Upper lobe of right lung (tissue), 1 donor: ENCODE measurements at places on chromosomes 6 and 20. TPM values are rescaled to one million over a fixed set of nuclear protein-coding genes. Genes with fewer than 3 reads are reported as not detected.
A peak's percentile ranks its signal among the peaks of the same experiment; 100 is the strongest.

DNA sequence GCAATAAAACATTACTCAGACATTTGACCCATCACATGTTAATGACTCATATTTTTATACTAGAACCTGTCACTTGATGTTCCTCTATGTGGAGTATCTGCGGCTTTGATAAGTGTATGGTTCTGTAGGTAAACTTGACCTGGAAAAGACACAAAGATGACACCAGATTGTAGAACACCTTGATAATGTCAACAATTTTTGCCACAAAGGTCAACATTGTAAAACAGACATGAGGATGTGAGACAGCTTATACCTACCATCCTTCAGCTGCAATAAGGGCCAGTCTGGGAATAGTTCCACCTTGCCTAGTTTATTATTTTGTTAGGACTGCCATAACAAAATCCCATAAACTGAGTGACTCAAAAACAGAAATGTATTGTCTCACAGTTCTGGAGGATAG, 202.4 kb downstream of the LMBRD1 start:
- no peaks in the 10 kb centered on the region for H3K27me3 ChIP-seq
- H3K4me3 ChIP-seq: no peak overlapping the region
- H3K4me1 ChIP-seq: no peaks in the 10 kb centered on the region
- no peak overlapping the region for H3K27ac ChIP-seq
- no peaks in the 10 kb centered on the region for H3K36me3 ChIP-seq

DNA sequence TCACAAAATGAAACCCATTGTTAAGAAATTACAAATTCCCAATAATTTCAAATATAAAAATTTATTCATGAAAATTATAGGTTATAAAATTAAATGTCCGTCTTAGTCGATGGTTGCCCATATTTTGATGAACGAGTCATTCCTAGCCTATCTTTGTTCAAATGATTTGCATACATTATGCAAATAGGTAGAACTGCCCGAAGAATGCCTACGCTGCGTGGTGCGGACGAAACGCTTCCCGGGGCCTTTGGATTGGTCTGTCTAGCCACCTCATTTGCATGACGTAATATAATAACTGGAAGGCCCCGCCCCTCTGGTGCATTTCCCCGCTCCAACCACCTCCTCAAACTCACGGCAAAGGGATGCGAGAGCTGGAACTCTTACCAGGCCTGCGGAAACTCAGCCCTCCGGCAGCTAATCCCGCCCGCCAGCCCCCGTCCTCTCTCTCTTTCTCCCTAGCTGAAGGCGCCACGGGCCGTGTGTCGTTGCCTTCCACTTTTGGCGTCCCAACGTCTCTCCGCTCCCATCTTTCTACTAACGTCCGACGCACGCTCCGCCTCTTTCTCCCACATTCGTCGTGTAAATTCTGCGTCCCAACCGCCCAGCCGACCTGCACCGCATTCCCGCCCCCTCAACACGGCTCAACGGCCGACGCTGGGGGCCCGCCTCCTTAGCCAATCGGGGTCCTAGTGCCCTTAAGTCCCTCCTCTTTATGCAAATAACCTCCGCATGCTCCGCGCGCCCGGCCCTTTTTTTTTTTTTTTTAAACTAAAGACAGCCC, 520 bp upstream of the PRRC2A start:
- peak overlapping the region; percentile 97 for H3K27ac ChIP-seq
- peaks cover 18% of the 10 kb centered on the region for H3K36me3 ChIP-seq
- peak overlapping the region; percentile 76 for H3K4me3 ChIP-seq
- peak; percentile 99 for DNase-seq

DNA sequence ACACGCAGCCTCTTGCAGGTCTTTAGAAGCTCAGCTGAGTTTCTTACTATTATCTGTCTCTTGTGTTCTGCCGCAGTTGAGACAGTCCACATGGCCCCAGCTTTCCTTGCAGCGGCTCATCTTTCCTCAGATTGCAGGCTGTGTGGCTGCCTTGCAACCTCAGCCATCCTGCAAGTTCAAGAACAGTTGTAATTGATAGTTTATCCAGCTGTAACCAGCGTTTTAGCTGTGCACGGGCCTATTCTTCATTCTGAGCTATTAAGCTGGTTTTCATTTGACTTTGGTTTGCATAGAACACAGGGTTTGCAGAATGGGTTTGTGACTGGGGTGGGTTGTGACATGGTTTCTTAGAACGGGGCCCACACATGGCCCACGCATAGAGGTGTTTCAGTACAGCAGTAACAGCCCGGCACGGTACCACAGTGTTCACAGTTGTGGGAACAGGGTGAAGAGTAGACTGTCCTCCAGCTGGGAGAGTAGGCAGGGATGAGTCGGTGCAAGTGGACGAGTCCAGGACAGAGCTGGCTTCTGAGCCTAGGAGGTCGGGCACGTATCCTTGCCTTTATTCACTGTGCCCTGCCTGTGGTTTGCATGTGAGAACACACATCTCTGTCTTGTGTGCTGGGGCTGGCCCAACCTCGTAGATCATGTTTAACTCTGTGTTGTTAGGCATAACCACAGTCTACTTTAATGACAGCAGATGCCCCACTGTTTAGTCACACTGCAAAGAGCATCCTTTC, 89.2 kb downstream of the RPP40 start:
- no peaks in the 10 kb centered on the region for H3K27me3 ChIP-seq
- no peak overlapping the region for H3K27ac ChIP-seq
- H3K4me3 ChIP-seq: no peak overlapping the region
- peaks cover 5% of the 10 kb centered on the region for H3K4me1 ChIP-seq
- no peak for DNase-seq
- H3K36me3 ChIP-seq: no peaks in the 10 kb centered on the region

- no peaks in the 10 kb centered on the region for H3K36me3 ChIP-seq
- no peak overlapping the region for H3K4me3 ChIP-seq
- DNase-seq: no peak
- peaks cover 12% of the 10 kb centered on the region for H3K27me3 ChIP-seq
- no peak overlapping the region for H3K27ac ChIP-seq
These were observed 92.1 kb downstream of the CDH26 start for GRCh38 chr20:60050193-60050947.

- H3K27me3 ChIP-seq: no peaks in the 10 kb centered on the region
- peaks cover 77% of the 10 kb centered on the region for H3K36me3 ChIP-seq
- no peak overlapping the region for H3K27ac ChIP-seq
These were observed 27.2 kb downstream of the GSS start for GRCh38 chr20:34928411-34928810.

Gene ERVFRD-1
- 0.55 TPM for total RNA-seq

- H3K27me3 ChIP-seq: no peaks in the 10 kb centered on the region
- H3K36me3 ChIP-seq: peaks cover 11% of the 10 kb centered on the region
- DNase-seq: no peak
- peaks cover 24% of the 10 kb centered on the region for H3K4me1 ChIP-seq
- no peak overlapping the region for H3K4me3 ChIP-seq
These were observed 34.1 kb upstream of the TBC1D7 start for GRCh38 chr6:13362412-13362811.

- H3K27me3 ChIP-seq: no peaks in the 10 kb centered on the region
- no peak for DNase-seq
- H3K36me3 ChIP-seq: no peaks in the 10 kb centered on the region
These were observed 959.0 kb upstream of the FLRT3 start for GRCh38 chr20:15296422-15296821.

DNA sequence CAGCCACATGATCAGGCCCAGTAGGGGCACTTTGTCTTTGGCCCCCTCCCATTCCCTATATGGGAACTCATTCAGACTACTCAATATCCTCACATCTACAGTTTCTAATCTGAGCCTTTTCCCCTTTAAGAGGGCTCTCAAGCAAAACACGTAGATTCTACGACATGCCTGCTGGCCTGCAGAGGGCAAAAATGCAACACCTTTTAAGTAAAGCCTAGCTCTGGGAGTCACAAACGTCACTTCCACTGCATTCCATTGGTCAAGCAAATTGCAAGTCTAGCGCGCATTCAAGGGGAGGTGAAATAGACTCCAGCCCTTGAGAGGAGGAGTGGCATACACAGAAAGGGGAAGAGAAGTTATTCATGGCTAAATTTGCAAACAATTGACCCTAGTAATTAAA, 70.6 kb downstream of the CDC40 start:
- H3K27me3 ChIP-seq: no peaks in the 10 kb centered on the region
- no peaks in the 10 kb centered on the region for H3K36me3 ChIP-seq
- no peaks in the 10 kb centered on the region for H3K4me1 ChIP-seq
- H3K4me3 ChIP-seq: no peak overlapping the region
- DNase-seq: no peak

DNA sequence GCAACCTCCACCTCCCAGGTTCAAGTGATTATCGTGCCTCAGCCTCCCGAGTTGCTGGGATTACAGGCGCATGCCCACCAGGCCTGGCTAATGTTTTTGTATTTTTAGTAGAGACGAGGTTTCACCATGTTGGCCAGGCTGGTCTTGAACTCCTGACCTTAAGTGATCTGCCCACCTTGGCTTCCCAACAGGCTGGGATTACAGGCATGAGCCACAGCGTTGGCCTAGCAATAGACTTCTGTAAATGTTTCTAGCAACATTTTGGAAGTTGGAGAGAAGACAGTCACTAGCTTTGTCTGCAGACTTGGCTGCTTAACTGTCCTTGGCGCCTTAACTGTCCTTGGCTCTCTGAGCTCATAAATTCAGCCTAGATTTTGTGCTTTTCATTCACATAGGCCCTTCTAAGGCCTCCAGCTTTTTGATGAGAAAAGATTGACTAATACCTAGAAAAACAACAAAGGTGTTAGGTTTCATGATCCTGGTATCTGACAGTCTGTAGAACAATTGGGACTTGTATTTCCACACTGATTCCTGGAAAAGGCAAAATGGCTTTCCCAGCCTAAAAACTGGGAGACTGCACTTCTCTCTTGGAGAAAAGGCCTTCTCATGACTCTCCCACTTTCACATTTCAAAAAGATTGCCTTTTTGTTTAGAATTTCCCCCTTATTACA, 49.7 kb downstream of the OR2B2 start:
- peaks cover under 1% of the 10 kb centered on the region for H3K27me3 ChIP-seq
- DNase-seq: no peak
- no peak overlapping the region for H3K4me3 ChIP-seq
- H3K4me1 ChIP-seq: peaks cover 19% of the 10 kb centered on the region
- no peak overlapping the region for H3K27ac ChIP-seq
- H3K36me3 ChIP-seq: no peaks in the 10 kb centered on the region

Gene ZFAND3
- 69.1 TPM for total RNA-seq

Gene ZNF341
- 4.8 TPM for total RNA-seq

- H3K36me3 ChIP-seq: peaks cover 71% of the 10 kb centered on the region
- no peak overlapping the region for H3K4me3 ChIP-seq
- H3K4me1 ChIP-seq: peaks cover 4% of the 10 kb centered on the region
These were observed 84.2 kb downstream of the TCP11 start for GRCh38 chr6:35056952-35057351.

- no peaks in the 10 kb centered on the region for H3K36me3 ChIP-seq
- no peaks in the 10 kb centered on the region for H3K4me1 ChIP-seq
- DNase-seq: no peak
- no peak overlapping the region for H3K27ac ChIP-seq
- no peaks in the 10 kb centered on the region for H3K27me3 ChIP-seq
- no peak overlapping the region for H3K4me3 ChIP-seq
These were observed 52.0 kb downstream of the ZBTB2 start for GRCh38 chr6:151339369-151339768.

DNA sequence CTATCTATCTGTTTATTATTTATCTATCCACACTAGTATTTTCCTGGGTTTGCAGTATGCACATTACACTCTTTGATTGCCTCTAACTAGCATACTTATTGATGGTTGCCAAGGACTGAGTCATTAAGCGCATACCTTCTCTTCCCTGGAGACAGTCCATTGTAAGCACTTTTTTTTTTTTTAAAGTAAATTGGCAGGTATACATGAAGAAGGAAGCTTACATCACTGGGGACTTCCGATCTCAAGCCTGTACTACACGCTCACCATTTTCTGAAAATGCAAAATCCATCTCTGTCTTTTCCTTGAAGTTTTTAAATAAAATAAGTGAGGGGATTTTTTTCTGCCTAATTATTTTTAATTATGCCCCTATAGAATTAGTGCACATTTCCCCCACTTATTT, 63.5 kb downstream of the HMGN3 start:
- H3K36me3 ChIP-seq: no peaks in the 10 kb centered on the region
- no peaks in the 10 kb centered on the region for H3K27me3 ChIP-seq
- H3K4me1 ChIP-seq: no peaks in the 10 kb centered on the region

- DNase-seq: no peak
- no peaks in the 10 kb centered on the region for H3K27me3 ChIP-seq
- no peaks in the 10 kb centered on the region for H3K36me3 ChIP-seq
- H3K4me3 ChIP-seq: no peak overlapping the region
These were observed 100.8 kb downstream of the TNFAIP3 start for GRCh38 chr6:137967689-137968454.
